ENCODE measurements at places on chromosomes 13 and 19.
A peak's percentile ranks its signal among the peaks of the same experiment; 100 is the strongest.

GRCh38 chr13:36530050-36530789 lies 97.9 kb downstream of the CCNA1 start:
- DNase-seq = no peak

DNA sequence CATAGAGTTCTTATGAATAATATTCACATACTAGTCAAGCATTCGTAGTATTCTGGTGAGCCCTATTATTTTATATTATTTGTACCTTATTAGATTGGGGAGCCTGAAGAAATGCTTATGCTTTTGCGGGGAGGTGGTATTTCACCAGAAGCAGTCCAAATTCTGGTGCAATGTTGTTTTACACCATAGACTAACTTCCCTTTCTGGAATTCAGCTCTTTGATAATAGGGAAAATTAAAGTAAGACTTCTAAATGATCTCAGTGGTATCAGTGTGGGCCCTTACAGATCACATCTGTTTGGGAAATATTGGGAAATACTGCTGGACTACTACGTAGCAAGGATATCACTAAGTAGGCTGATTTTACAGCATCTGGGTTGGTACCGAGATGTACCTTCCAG lies 34.2 kb downstream of the KCTD12 start:
- no peak for DNase-seq

GRCh38 chr19:41298348-41298964 lies 11.5 kb upstream of the CCDC97 start:
- DNase-seq = peak; percentile 84

DNA sequence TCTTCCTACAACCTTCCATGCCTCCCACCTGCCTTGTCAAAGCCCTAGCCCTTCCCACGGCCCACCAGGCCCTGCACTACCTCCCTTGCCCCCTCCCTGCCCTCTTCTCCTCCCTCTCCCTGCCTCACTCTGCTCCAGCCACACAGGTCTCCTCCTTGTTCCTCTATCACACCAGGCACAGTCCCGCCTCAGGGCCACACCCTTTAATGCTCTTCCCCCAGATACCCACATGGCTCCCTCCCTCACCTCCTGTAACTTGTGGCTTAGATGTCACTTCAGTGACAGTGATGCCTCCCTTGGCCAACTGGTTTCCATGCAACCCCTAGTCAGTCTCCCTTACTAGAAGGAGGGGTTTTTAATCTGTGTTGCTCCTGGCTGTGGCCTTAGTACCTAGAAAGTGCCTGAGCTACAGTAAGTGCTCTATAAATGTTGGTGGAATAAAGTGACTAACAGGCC lies 1.3 kb downstream of the SIRT6 start:
- DNase-seq = no peak
